ELR (cell line): ENCODE measurements at places on chromosomes 11 and 22.

DNA sequence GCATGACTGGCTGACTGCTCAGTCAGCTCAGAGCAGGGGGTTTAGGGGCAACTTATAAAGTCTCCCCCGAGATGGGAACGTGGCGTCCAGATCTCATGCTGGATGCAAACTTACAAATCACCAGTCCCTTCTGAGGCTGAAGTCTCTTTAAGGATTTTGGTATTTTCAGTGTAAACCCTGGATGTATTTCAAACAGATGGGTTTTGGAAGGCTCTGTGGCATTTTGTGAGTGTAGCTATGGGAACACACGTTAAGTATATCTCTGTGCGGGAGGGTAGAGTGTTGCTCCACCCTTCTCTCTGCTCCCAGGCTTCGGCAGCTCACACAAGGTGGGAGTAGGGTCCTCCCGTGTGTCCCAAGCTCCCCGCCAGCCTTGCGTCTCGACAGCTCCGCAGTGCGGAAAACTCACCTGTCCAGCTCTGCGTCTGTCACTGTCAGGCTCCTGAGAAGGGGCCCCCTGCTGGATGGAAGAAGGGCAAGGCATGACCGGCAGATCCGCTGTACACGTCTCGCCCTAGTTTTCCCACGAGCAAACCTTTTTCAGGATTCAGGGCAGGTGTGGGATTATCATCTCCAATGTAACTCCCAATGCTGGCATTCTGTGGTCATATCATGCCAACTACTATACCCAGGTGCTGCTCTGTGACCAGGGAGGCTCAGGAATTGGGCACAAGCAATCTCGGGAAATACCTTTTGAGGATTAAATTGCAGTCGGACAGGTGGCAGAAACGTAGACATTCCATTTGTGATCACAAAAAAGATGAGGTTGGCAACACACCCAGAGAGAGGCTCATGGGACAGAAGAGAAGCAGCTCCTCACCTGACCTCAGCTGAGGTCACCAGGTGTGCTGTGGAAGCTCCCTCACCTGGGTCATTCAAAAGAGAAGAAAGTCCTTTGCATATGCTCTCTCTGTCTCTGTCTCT is 313.9 kb upstream of the B3GAT1 start:
- DNase-seq = no peak

DNA sequence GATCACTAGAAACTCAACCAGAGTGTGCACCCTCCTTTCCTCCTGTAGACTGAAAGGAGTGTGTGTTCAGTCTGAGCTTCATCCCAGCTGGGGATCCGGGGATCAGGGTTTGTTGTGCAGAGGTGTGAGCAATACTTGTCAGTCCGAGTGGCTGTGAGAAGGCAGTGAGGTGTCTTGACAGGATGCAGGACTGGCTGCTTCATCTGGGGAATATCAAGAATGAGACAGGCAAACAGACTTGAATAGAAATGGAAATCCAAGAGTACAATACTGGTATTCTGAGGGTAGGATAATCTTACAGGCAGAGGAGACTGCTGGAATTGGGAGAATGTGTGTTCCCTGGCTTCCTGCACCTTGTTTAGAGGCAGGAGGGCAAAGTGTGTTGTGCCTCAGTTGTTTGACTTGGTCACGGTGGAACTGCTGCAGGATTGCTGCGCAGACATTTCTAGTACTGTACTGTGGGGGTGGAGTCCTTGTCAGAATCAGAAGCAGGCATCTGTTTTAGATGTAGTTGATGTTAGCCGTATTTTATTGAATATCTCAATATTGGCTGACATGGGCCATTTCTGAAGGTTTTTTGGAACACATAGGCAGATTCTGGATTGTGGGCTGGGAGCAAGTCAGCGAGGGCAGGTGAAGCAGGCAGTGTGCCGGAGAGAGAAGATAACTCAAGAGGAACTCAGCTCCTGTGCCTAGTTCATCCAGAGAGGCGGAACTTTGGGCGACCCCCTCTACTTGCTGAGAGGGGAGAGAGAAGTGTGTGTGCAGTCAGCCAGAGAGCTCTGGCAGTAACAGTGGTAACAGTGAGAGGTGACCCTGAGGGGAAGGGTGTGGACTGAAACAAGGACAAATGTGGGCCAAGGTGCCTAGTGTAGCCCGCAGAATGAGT is 27.1 kb upstream of the GRK2 start:
- peak; percentile 50 for DNase-seq

- DNase-seq = no peak
Measured at GRCh38 chr11:121422675-121423074, 29.4 kb upstream of the SORL1 start.

- DNase-seq = no peak
Measured at GRCh38 chr11:123450623-123451022, 20.6 kb downstream of the GRAMD1B start.

DNA sequence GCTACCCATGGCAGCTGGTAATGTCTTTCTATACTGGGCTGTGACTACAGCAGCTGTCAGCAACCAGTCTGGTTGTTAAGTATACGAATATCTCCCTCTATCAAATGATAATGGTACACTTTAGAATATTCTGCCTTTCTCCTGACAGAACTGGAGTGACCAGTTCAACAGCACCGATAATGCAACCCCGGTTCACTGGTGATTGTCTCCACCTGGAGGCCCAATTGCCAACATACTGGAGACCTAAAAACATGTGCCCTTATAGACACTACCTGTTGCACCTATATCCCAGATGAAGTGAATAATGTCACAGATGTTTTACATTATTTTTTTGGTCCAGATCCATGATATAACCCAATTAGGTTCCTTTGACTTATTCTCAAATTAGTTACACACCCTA is 21.1 kb downstream of the OR5P2 start:
- no peak for DNase-seq

GRCh38 chr11:102191832-102192231 is 81.6 kb downstream of the YAP1 start:
- DNase-seq = no peak

DNA sequence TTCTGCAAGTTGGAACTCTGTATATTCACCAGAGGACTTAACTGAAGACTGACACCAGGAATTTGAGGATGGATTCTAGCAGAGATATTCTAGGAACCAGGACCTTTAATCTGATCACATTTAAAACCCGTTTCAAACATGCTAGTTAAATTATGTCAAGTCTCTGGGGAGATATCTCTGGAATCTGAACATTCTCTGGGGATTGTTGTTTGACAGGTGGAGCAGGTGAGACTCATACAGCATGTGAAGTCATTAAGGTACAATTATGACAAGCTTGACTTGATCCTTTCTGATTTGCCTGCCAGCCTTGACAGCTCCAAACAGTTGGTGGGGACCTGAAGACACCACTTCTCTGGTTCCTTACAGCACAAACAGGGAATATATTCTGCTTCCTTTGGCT is 100.3 kb downstream of the FAT3 start:
- DNase-seq = no peak

DNA sequence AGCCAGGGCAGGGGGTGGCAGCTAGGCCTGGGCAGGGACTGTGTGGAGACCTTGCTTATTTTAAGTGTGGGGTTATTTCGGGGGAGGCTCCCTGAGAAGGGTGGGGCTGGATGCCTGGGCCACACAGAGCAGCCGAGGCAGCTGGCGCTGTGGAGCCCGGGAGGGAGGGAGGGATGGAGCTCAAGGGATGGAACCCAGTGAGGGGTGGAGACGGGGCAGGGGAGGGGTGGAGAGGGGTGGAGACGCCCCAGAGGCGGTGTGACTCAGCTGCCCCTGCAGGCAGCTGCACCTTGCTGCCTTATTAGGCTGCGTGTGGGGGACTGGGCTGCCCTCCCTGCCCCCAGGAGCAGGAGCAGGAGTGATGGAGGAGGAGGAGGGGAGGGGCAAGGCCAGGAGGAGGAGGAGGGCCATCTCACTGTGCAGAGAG is 9.8 kb upstream of the TSSC4 start:
- peak; percentile 76 for DNase-seq

- no peak for DNase-seq
Measured at GRCh38 chr22:40485813-40486667, 115.6 kb downstream of the SGSM3 start.
